ENCODE measurements at places on chromosomes 7 and 10.

DNA sequence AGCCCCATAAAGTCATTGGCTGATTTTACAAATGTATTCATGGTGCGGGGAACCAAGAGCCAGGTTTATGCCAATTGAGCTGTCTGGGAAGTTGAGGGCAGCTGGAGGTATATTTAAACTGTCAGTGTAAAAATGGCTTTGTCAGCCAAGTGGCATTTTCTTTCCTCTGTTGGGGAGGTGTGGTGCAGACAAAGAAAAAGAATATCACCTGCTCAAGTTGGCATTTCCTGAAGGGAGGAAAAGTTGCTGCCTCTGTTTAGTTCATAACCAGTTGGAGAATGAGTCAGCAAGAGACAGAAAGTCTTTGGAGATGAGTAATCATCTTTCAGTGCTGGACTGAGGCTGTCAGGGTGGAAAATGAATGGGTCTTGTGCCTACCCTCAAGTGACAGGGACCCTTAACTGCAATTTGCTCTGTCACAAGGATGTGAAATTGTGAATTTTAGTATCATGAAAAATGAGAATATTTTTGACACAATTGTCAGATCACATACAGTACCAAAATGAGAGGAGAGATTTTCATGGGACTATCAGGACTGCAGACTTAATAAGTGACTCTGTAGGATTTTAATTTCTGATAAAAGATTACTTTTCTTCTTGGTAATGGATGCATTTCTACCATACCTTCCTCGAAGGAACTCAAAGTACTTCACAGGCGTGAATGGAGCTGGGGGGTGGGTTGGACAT lies 137.3 kb downstream of the ANLN start:
- DNase-seq, result no peak

- DNase-seq, result no peak
Observed at GRCh38 chr7:103336761-103337160, 7.8 kb downstream of the DNAJC2 start.

DNA sequence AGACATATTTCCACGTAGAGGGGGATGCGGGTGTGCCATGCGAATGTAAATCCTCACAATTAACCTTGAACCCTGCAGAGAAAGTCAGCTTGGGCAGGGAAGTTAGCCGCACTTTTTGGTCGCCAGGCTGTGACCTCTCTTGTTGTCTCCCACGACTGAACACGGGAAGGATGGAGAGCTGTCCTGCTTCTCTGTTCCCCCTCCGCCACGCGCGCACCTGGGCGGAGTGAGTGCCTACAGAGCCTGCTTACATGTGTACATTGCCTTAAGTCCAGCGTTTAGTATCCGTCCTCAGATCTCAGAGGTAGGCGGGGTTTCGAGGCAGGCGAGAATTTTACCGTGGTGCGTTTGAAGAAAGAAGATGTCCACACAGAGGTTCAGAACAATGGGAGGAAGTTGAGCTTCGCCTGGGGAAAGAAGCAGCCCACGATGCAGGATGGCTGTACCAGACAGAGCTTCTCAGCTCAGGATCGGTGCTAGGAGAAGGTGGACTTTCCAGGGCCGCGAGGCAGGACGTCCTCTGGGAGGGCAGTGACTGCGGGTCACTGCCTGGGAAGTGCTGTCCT lies 482 bp upstream of the ERCC6 start:
- no peak for DNase-seq

DNA sequence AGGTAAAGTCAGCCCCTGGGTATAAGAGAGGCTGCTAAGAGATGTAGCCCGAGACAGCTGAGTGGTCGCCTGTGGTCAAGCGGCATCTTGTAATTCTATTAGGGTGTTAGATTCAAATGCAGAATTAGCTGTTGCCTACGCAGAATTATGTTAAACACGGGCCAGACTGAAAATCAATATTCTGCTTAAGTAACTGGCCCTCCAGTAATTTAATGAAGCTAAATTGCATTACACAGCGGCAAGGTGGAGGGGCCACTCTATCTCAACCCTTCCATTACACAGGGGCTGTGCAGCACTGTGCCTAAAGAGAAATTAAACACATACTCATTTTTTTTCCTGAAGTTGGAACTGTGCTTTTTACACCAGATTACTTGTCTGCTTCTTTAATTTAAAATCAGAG lies 448.5 kb upstream of the MGMT start:
- DNase-seq, result no peak

DNA sequence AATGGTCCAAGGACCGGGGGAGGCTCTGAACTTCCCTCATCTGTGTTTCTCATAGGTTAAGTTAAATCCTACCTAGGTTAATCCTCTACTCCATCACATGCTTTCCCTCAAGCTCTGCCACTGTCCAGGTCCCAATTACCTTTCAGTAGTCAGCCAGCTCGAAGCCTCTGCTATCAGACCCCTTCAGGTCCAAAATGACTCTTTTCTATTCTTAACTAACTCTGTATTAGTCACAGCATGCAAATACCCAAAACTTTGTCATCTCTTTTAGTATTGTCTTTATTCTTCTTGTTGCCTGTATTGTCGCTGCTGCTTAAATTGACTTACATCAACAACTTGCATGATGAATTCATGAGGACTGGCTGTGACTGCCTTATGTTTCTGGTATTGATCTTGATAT lies 15.3 kb downstream of the PPP1R17 start:
- DNase-seq, result no peak

GRCh38 chr10:86727470-86727869 lies 28.9 kb upstream of the BMPR1A start:
- no peak for DNase-seq

DNA sequence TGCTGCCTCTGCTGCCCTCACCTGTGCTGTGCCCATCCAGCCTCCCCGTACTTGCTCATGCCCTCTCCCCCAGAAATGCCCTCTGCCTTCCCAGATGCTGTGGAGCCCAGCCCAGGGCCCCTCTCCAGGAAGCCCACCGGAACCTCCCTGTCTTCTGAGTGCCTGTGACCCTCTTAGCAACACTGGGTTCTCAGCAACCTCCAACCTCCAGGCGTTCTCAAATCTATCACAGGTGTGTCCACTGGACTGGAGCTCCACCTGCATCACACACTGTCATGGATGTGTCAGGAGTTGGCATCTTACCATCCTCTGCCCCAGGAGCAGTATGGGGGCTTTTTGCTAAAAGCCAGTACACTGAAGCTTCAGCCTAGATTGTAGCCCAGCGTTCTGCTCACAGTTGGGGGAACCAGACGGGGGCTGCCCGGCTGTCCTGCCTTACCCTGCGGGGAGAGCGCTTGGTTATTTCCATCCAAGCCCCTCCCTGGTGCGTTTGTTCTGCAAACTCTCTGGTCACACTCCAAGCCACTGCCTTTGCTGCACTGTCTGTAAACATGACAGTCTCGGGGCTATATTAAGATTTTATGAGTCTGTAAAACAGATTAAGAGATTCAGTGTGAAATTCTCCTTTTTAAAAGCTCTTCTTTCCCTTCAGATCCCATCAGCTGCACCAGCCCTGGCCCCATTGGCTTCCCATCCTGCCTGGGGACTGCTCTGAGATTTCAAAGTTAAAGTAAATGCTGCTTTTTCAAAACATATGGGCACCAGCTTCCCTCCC lies 71.3 kb upstream of the CPXM2 start:
- DNase-seq, result no peak

GRCh38 chr10:43167498-43167889 lies 29.2 kb downstream of the CSGALNACT2 start:
- DNase-seq, result no peak

GRCh38 chr7:37070031-37070430 lies 345.7 kb upstream of the AOAH start:
- DNase-seq, result no peak
